ENCODE measurements at places on chromosomes 7 and 10. TPM values are rescaled to one million over a fixed set of nuclear protein-coding genes. Genes with fewer than 3 reads are reported as not detected.

DNA sequence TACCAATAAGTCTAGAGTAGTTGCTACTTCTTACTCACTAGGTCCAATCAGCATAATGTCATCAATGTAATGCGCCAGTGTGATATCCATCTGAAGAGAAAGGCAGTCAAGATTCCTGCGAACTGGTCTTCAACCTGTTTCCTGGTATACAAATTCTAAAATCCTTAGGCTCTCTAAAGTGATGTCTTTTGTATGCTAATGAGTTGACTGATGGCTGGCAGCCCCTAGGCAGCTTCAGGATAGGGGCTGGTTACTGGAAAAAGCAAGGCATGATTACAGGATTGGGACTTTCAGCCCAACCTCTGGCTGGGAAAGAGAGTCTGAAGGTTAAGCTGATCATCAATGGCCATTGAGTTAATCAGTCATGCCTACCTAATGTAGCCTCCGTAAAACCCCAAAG lies 250.2 kb upstream of the PTER start:
- DNase-seq, result no peak

LRRD1 gene
- total RNA-seq, result 0.33 TPM

DNA sequence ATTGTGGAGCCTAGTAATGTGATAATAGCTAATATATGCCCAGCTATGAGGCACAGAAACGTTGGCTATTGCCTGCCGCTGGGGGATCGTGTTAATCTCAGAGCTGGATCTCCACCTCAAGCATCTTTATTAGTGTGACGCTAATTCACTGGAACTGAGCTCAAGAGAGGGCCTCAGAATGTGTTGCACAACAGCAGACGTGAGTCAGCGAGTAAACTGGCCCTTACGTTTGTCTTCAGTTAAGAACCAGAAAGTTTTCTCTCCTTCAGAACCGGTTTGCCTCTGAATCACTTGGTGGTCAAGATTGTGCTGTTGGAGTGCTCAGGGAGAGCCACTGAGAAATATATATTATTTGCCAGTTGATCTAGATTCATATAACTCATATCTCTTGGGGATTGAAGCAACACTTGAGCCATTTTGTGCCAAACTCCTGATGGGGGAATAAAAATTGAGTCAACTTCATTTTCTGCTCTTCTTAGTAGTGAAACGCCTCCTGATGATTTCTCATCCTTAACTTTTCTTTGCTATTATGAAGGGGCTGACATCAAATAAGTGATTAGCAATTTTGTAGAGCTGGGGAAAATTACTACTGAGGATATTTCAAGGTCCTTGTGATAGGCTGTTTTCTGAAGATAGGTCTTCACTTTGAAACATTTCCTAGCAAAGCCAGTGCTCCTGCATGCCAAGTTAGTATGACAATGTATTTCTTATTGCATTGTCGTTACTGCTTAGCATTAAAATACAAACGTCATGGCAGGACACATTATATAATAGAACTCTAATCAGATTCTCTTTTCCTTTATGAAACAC lies 22.3 kb downstream of the BZW2 start:
- DNase-seq, result peak; percentile 82

DNA sequence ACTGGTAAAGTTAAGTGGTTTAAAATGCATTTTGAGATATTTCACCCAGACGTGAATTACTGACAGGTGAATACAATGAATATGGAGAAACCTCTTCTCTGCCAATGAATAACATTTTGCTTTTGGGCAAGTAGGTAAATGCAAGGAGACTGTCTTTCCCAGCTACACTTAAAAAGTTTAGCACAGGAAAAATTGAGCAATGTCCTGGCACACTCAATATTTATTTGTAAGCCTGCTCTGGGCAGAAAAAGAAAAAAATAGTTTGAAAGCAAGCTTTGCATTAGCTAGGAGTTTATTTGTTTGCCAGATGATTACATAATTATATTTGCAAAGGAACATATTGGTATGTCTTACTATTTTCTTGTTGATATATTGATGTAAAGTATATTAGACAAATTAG lies 624.2 kb downstream of the ACTR3B start:
- no peak for DNase-seq

FAM25C gene
- total RNA-seq, result not detected

GRCh38 chr10:45000752-45001380 lies at the start of gene ZNF22:
Gene ZNF22 (plus strand): TSS chr10:45000923. CDS start chr10:45003369, 2,446 bp downstream.
- no peak for DNase-seq

- DNase-seq, result no peak
These were observed at the start of gene SSMEM1 for GRCh38 chr7:130207642-130208041. Gene SSMEM1 (plus strand): TSS chr7:130207860. CDS start chr7:130207911, 51 bp downstream.

GRCh38 chr7:151637781-151638261 lies 118.1 kb upstream of the RHEB start:
- no peak for DNase-seq

DNA sequence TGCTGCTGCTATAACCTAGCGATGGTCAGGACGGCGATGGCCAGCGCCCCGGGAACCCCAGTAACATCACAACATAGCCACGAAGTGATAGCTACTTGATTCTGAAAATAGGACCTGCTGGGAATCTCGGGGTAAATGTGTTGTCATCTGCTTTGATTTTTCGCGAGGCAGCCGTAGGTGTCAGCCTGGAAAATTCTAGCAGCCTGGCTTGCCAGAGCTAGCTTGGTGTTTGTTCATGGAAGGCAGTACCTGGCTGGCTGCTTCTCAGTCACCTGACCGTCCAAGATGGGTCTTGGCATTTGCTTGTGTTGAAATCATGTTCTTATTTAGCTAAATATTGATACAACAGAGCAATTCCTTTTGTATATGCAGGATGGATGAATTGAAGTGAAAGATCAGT lies 82.4 kb upstream of the BTBD16 start:
- DNase-seq, result peak; percentile 21

DNA sequence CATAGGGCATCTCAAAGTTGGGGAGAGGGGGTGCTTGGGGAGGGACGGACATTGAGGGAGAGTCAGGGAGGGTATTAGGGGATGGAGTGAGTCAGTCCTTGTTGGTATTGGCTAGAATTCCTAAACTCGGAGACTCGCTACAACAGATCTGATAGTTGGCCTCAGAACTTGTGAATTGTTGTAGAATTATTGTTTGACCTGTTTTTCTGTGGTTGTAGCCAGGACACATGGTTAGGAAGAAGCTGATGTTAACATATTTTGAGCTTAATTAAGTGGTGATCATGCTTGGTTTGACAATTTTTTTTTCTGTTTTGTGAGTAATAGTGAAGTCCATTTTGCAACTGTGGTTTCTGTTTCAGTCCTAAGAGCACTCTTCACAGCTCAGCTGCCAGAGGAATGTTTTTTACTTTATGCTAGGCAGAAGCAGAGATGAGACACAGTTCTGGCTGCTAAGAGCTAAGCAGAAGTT lies 1190.3 kb upstream of the C7orf33 start:
- no peak for DNase-seq

GRCh38 chr10:123551259-123551658 lies 114.9 kb upstream of the GPR26 start:
- no peak for DNase-seq

- DNase-seq, result no peak
These were observed 95.8 kb downstream of the HIP1 start for GRCh38 chr7:75642810-75643486.

DNA sequence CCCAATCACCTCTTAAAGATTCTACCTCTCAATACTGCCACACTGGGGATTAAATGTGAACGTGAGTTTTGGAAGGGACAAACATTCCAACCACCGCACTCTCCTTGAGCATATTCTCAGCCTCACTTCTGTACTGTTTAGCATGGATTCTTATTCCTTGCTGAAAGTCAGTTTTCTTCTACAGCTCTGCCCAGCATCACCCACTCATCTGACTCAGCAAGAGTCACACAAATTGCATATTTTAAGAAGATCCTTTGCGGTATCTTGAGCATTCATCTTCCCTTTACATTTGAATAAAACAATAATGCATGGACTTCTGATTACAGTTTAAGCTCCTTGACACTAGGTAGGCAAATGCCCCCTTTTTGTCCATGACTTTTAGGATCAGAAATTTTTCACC lies 251.6 kb upstream of the MKLN1 start:
- no peak for DNase-seq
